ENCODE measurements at places on chromosomes 5 and 9. TPM values are rescaled to one million over a fixed set of nuclear protein-coding genes. Genes with fewer than 3 reads are reported as not detected.
A peak's percentile ranks its signal among the peaks of the same experiment; 100 is the strongest.

- no peak overlapping the region for H3K4me3 ChIP-seq
- peak overlapping the region; percentile 1 for H3K27ac ChIP-seq
- H3K36me3 ChIP-seq = no peaks in the 10 kb centered on the region
- peaks cover 14% of the 10 kb centered on the region for H3K4me1 ChIP-seq
Measured at GRCh38 chr9:34501889-34502425, 20.8 kb downstream of the ENHO start.

GRCh38 chr9:22117511-22118384, 108.6 kb upstream of the CDKN2B start:
- no peaks in the 10 kb centered on the region for H3K36me3 ChIP-seq
- H3K4me1 ChIP-seq = no peaks in the 10 kb centered on the region
- H3K4me3 ChIP-seq = no peak overlapping the region
- no peak for DNase-seq

DNA sequence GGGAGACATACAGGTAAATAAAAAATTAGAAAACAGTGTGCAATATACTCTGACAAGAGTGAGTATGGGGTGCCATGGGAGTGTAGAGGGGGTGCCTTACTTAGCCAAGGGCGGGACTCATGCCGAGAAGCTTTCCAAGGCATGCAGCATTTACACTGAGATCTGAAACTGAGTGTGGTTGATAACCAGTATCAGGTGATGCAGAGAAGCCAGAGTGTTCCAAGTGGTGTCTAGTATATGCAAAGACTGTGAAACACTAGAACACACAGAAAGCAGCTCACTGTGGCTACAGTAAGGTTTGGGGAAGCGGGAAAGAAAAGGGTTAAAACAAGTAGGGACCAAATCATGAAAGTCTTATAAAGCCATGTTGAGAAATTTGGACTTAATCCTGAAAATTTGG, 30.5 kb upstream of the ERBIN start:
- H3K27ac ChIP-seq = no peak overlapping the region
- H3K4me3 ChIP-seq = no peak overlapping the region
- H3K4me1 ChIP-seq = no peaks in the 10 kb centered on the region
- no peaks in the 10 kb centered on the region for H3K36me3 ChIP-seq
- DNase-seq = no peak

DNA sequence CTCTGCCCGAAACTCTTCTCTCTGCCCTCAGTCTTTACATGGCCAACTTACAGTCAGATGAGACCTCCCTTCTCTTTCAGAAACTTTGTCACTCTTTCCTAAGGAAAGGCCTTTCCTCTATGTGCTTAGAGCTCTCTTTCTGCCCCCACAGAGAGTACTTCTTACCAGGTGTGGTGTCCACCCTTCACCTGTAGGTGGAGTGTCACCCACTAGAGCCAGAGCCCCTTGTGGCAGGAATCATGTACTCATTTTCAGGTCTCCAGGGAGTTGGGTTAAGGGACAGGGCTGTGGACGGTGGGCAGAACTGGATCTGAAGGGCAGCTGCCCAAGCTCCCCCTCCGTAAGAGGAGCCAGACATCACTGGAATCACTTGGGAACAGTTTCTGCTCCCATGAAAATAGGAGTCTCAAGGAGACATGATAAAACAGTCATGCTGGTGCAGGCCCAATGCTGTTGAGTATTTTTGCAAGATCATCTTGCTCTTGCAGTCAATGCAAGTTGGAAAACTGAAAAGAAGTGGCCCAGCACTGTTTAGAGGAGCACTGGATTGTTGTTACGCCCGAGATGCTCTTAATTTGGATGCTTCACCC, 436.7 kb downstream of the ZSWIM6 start:
- no peak overlapping the region for H3K4me3 ChIP-seq
- no peak overlapping the region for H3K27ac ChIP-seq
- no peaks in the 10 kb centered on the region for H3K4me1 ChIP-seq

DNA sequence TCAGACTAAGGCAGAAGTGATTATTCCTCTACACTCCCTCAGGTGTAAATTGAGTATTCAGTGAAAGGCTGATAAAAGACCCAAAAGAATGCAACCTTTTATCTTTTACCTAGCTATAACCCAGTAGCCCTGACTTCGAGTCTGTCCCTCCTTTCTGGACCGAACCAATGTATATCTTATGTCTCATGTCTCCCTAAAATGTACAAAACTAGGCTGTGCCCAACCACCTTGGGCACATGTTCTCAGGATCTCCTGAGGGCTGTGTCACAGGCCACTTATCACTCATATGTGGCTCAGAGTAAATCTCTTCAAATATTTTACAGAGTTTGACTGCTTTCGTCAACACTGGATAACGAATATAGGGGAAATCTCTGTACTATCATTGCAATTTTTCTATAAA, 12.7 kb downstream of the FBXL17 start:
- no peaks in the 10 kb centered on the region for H3K27me3 ChIP-seq
- no peaks in the 10 kb centered on the region for H3K4me1 ChIP-seq
- no peak for DNase-seq

DNA sequence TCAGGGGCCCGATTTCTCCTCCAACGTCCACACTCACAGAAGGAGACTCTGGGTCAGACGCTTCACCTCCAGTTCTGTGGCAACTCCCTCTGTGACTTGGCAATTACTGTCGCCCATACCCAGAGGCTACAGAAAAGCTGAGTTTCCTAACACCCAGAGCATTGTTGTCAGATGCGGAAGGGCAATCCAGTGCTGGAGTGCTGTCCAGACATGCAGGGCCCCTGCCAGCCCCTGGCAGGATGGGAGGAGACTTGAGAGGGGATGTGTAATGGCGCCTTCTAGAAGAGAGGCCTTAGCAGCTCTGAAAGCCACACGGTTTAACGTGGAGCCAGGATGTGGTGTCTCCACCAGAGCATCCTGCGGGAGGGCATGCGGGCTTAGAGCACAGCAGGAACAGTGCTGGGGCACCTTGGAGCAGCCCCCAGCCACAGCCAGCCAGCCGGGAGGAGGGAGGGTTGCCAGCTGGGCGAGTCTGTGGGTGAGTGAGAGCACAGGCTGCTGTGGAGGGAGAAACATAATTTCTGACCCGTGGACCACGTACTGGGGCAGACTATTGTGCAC, 139.4 kb upstream of the IRX1 start:
- no peak overlapping the region for H3K27ac ChIP-seq
- DNase-seq = no peak
- H3K4me3 ChIP-seq = no peak overlapping the region
- H3K36me3 ChIP-seq = no peaks in the 10 kb centered on the region

DNA sequence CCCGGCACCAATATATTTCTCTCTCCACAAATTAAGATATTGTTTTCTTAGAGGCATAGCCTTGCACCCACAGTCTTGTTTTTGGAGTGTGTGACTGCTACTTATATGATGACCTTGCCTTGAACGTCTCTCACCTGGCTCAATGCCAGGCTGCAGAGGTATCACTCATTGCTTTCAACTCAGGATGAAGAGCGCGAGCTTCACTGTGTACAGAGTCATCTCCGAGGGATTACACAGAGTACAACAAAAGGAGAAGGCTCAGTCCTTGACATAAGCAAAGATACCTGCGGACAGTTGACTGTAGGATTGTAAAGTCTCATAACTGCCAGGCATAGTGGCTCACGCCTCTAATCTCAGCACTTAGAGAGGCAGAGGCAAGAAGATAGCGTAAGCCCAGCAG, 53.8 kb downstream of the CD180 start:
- DNase-seq = peak; percentile 17
- no peaks in the 10 kb centered on the region for H3K4me1 ChIP-seq
- H3K4me3 ChIP-seq = no peak overlapping the region
- H3K27me3 ChIP-seq = no peaks in the 10 kb centered on the region
- H3K27ac ChIP-seq = no peak overlapping the region
- H3K36me3 ChIP-seq = peaks cover 36% of the 10 kb centered on the region

- no peak for DNase-seq
- H3K27ac ChIP-seq = no peak overlapping the region
- H3K4me3 ChIP-seq = no peak overlapping the region
- peaks cover 47% of the 10 kb centered on the region for H3K4me1 ChIP-seq
- H3K36me3 ChIP-seq = no peaks in the 10 kb centered on the region
Measured at GRCh38 chr5:145976431-145977155, 40.2 kb downstream of the SH3RF2 start.

- no peak overlapping the region for H3K4me3 ChIP-seq
- DNase-seq = no peak
- H3K4me1 ChIP-seq = peaks cover 4% of the 10 kb centered on the region
- H3K36me3 ChIP-seq = peaks cover 98% of the 10 kb centered on the region
- H3K27me3 ChIP-seq = no peaks in the 10 kb centered on the region
- H3K27ac ChIP-seq = no peak overlapping the region
Measured at GRCh38 chr5:6747103-6747502, 33.9 kb downstream of the TENT4A start.

- no peaks in the 10 kb centered on the region for H3K36me3 ChIP-seq
- DNase-seq = no peak
- peaks cover 19% of the 10 kb centered on the region for H3K4me1 ChIP-seq
- peaks cover 4% of the 10 kb centered on the region for H3K27me3 ChIP-seq
Measured at GRCh38 chr9:127008076-127008475, 93.5 kb downstream of the RALGPS1 start.

DNA sequence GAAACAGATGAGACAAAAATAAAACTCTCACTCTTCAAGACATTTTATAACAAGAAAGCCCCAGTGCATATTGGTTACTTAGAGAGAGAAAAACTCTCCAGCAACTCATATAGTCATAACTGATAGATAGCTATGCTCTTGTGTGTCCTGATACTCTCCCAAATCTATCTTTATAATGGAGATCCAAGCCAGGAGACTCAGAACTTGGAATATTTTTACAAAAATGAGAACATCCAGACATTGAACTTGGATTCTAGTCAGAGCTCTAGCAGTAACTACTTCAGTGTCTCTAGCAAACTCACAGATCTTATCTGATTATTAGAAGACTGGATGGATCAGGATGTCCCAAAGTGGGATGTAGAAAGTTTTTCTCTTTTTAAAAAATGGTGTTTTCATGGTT, 412.7 kb upstream of the BRINP1 start:
- no peaks in the 10 kb centered on the region for H3K4me1 ChIP-seq
- no peak for DNase-seq
- no peak overlapping the region for H3K4me3 ChIP-seq

- H3K36me3 ChIP-seq = no peaks in the 10 kb centered on the region
- H3K27ac ChIP-seq = no peak overlapping the region
- H3K4me1 ChIP-seq = peaks cover 3% of the 10 kb centered on the region
- no peak overlapping the region for H3K4me3 ChIP-seq
- H3K27me3 ChIP-seq = no peaks in the 10 kb centered on the region
- no peak for DNase-seq
Measured at GRCh38 chr5:137022725-137023124, 476.4 kb downstream of the SPOCK1 start.

Gene SPINK7
- not detected for total RNA-seq

Gene DNM1
- total RNA-seq = 3.1 TPM

Gene GFI1B
- 0.12 TPM for total RNA-seq

Gene SLC25A2
- total RNA-seq = not detected

Gene SV2C
- 0.09 TPM for total RNA-seq

Gene CSF2
- not detected for total RNA-seq

Gene PLPPR1
- total RNA-seq = not detected

Gene PAEP
- total RNA-seq = not detected

Gene ZNF879
- 4.5 TPM for total RNA-seq

Gene ADAMTS12
- 1.1 TPM for total RNA-seq

Gene CORO2A
- 0.90 TPM for total RNA-seq

Gene RASGRF2
- 6.5 TPM for total RNA-seq

All from heart right ventricle (tissue), 16 donors.